ENCODE measurements at places on chromosomes 12 and 14. TPM values are rescaled to one million over a fixed set of nuclear protein-coding genes. Genes with fewer than 3 reads are reported as not detected.

TPPP2 gene
- total RNA-seq = not detected

AKAP5 gene
- 5.1 TPM for total RNA-seq

DNA sequence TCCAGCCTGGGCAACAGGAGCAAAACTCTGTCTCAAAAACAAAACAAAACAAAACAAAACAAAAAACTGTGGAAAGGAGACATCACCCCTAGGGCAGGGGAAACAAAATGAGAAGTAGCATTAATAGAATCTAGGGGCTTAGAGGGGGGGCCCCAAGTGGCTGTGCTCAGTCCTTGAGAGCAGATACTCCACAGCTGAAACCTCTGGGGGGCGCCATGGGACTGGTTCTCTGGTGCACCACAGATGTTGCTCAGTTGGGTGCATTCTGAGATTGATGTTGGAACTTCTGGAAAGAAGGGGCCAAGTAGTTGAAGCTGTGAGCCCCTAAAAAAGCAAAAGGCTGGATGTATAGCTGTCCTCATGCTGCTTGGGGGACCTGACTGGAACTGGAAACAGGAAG, 11.8 kb upstream of the SYNE2 start:
- H3K27ac ChIP-seq = no peak overlapping the region
- DNase-seq = no peak
- no peaks in the 10 kb centered on the region for H3K27me3 ChIP-seq
- no peaks in the 10 kb centered on the region for H3K36me3 ChIP-seq

DNA sequence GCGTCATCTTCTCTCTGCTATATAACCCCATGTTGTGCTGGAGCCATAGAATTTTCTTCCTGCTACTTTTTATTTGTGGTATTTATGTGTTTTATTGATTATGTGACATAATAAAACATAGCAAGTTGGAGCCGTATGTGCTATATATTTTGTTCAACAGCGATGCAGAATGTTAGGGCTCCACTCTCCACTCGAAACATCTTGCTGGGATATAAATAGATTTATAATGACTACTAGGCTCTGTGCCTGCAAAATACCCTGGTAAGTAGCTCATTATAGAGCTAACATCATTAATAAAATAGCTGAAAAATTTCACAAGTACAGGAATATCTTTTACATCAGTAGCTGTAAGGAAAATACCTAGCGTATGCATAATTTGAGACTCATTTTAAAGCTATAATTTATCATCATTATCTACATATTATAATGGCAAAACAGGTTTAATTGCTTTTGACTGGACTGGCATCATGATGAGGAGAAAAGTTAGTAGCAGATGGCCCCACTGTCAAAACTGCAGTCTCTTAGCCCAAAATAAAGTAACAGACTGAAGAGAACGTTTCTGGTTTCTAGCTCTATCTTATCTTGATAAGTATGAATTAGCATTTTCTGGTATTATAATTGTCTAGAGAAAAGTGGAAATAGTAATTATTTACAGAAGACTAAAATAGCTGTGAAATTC, 263.0 kb downstream of the NEDD1 start:
- H3K36me3 ChIP-seq = no peaks in the 10 kb centered on the region
- no peak overlapping the region for H3K27ac ChIP-seq
- H3K4me1 ChIP-seq = no peaks in the 10 kb centered on the region
- DNase-seq = no peak

DNA sequence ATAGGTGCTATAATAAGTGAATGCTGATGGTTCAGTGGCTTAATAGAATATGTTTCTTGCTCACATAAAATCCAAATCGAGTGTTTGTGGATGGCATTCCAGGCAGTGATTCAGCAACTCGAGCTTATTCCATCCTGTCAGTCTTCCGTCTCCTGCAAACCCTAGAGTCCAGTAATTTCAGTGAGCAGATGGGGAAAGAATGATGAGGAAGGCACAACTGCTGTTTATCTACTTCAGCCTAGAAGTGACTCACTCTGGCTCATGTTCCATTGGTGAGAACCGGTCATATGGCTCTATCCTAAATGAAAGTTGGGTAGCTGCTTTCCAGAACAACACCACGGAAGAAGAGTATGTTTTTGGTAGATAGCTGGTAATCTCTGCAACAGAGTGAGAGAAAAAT, 421.8 kb upstream of the PDE3A start:
- no peak overlapping the region for H3K4me3 ChIP-seq
- no peak for DNase-seq
- no peaks in the 10 kb centered on the region for H3K4me1 ChIP-seq
- no peaks in the 10 kb centered on the region for H3K36me3 ChIP-seq
- no peaks in the 10 kb centered on the region for H3K27me3 ChIP-seq

DNA sequence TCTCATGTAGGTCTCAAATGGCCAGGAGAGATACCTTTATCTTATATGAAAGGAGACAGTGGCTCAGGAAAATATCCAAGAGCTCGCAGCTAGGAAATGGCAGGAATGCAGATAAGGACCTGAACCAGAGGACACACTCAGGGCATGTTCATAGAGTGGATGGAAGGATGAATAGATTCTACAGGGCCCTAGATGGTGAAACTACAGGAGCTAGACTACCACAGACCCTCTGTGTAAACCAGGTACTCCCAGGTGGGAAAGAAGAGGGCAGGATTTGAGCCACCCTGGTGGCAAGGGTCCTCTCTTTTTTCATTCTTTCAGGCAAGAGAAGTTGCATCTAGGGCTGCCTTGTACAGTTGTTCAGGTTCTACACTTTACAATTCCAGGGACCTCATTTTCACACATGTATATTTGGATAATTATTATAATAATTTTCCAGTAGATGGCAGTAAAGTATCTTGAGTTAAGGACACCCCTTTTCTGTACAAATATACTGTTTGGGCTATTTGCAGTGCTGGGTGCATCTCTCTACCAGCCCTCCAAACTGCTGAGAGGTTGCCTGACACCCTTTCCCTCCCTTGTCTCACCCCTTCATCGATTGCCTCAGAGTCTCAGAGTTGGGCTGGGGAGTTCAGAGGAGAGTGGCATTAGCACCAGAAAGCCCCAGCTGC, 10.5 kb upstream of the ZDHHC22 start:
- no peak overlapping the region for H3K4me3 ChIP-seq
- H3K36me3 ChIP-seq = no peaks in the 10 kb centered on the region
- no peaks in the 10 kb centered on the region for H3K27me3 ChIP-seq

DNA sequence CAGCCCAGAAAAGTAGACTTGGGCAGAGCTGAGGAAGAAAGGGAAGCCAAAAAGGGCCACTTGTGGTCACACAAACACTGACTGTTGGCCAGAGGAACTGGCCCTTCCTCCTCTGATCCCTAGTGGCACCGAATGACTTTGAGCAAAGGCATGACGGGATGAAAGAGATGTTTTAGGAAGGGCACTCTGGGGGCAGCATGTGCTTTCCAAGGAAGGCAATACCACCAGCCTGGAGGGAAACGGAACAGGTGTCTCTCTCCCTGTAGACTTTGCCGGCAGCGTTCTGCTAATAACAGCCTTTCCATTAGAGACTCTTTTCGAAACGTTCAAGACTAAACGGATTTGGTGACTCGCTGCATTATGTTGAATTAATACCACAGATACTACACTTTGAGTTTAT, 12.3 kb upstream of the FBXO21 start:
- no peaks in the 10 kb centered on the region for H3K27me3 ChIP-seq
- H3K4me3 ChIP-seq = no peak overlapping the region
- DNase-seq = no peak
- H3K4me1 ChIP-seq = no peaks in the 10 kb centered on the region
- H3K27ac ChIP-seq = no peak overlapping the region

Data from uterus (tissue), 4 donors.